ENCODE measurements at places on chromosomes 12 and 14.

DNA sequence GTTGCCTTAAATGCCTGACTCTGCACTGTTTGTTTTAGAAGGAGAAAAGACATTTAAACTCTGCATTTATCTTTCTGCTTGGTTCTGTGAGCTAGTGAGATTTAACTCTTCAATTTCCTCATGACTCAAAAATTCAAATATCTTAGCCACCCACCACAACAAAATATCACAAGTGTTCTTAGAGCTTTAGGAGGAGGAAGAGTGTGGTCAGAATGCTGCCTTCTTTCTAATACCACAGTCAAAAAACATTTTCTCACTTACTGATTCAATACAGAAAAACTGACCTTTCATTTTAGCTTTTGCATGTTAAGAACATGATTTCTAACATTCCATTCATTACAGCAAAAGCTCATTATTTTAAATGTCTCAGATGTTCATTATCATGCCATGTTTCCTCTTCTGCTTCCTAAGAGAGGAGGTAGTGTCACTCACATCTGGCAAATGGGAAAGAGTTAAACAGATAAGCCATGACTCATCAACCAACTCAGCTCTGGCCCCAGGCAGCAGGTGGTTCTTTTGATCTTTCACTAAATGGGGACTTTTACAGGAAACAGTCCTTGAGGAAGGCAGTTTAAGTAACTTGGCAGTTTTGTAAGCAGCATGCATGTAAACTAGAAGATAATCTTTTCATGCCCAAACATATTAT is 56.4 kb upstream of the RNU6-8 start:
- DNase-seq: no peak

GRCh38 chr14:92850492-92850891 is 56.4 kb downstream of the GOLGA5 start:
- DNase-seq: no peak

- peak; percentile 18 for DNase-seq
These were observed 7.7 kb upstream of the TMEM132D start for GRCh38 chr12:129911428-129912049.

DNA sequence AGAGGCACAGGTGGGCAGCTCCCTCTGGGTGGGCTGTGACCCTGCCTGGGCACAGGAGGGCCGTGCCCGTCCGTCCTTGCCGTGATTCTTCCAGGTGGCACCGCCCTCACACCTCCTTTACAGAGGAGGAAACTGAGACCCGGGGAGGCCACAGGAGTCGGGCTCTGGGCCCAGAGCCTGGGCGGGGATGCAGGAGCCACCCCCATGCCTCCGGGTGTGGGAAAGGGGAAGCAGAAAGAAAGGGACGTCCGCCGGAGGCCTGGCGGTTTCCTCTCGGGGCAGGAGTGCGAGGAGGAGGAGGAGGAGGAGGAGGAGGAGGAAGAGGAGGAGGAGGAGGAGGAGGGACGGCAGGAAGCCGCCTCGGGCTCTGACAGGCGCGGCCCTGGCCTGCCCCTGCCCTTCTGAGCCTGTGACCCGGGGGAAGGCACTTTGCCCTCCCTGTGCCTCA is 23.0 kb downstream of the SH2B3 start:
- DNase-seq: no peak

DNA sequence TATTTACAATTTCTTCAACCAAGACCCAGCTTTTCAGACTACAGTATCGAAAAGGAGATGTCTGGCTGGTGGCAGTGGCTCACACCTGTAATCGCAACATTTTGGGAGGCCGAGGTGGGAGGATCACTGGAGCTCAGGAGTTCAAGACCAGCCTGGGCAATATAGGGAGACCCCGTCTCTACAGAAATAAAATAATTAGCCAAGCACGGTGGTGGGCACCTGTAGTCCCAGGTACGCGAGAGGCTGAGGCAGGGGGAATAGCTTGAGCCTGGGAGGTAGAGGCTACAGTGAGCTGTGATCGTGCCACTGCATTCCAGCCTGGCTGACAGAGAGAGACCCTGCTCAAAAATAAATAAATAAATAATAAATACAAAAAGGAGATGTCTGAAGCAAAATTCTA is 530.5 kb downstream of the BCL11B start:
- no peak for DNase-seq

DNA sequence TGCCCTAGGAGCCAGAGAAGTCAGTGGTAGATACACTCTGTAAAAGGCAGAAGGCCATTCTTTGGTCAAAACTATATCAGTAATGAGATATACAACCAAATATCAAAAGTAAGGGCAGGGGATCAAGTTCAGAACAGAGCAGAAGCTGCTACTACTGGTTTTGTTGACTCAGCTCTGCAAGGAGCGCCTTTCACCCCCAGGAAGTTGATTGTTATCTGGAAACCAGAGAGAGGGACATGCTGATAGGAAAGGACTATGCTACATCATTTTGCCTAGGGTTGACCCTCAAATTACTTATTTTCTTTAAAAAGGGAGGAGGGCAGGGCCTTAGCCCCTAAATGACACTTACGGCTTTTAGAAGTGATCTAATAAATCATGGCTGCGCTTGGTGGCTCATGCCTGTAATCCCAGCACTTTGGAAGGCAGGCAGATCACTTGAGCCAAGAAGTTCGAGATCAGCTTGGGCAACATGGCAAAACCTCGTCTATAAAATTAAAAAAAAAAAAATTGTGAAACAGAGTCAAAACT is 194.0 kb downstream of the KLHL28 start:
- DNase-seq: no peak

- no peak for DNase-seq
These were observed 435.0 kb downstream of the NELL2 start for GRCh38 chr12:44441155-44441554.

DNA sequence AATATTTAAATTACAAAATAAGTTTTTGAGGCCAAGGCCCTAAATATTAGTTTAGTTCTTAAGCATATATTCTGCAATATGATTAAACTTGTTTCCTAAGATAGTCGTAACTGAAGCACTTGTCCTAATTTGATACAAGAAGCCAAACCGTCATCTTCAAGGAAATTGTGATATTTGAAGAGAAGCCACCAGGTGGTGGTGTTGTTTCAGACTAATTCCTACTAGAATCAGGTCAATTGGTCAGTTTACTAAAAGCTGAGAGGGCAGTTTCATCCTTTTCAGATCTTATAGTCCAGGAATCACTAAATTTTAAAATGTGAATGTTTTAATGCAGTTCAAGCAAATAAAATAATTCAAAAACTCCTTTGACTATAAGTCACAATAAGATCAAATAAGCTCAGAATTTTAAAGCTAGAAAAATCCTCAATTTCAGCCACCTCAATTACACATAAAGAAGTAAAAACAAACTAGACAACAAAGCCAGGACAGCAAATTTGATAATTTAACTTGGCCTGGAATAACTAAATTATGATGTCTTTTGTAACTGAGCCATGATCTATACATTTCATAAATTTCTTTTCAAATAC is 7.1 kb upstream of the ARL1 start:
- DNase-seq: no peak

DNA sequence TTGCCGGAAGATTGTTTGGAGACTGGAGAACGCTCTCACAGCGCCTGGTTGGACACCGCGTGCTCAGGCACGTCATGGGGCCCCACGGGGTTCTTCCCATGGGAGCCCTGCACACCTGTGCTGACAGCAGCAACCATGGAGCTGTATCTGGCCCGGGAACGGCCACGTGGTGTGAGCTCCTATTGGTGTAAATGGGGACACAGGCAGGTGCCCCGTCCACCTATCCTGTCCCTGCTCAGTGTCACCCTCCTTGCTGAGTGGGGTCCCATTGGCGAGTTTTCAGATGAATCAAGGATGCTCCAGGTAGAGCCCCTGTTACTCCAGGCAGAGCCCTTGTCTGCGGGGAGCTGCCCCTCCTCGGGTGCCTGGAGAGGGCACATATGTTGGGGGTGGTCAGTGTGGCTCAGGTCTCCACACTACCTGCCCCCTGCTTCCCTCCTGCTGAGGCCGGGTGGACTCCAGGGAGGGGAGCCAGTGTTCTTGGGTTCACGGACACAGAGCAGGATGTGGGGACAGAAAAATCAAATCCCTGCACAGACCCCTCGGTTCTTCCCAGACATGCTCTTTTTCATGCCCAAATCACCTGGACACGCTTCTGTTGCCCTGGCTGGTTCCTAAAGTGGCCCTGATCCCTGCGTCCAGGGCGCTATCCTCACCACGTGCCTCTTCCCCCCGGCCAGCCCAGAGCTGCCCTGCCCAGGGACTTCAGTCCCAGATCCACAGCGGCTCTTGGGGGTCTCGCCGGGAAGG is 250.1 kb downstream of the ADGRD1 start:
- DNase-seq: no peak

- DNase-seq: no peak
These were observed 203.1 kb upstream of the PPFIA2 start for GRCh38 chr12:81962126-81962856.

GRCh38 chr14:39015964-39016577 is 87.0 kb downstream of the SEC23A start:
- DNase-seq: no peak

DNA sequence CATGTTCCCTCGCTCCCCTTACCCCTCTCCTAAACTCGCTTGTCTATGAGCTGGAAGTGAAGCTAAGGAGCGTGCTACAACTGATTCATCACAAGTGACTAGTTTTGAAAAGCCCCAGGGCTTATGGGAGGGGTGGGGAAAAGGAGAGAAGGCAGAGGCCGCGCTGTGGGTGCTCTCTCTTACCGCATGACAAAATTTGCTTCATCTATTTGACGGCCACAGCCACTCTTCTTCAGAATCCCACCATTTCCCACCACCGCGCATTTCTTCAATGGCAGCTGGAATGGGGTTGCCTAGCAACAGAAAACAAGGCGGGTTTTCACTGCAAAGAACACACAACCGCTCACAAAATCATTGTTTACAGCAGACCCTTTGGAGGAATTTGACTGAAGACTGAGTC is 79.4 kb downstream of the ST8SIA1 start:
- DNase-seq: no peak

GRCh38 chr14:29918981-29919380 is 8.7 kb downstream of the PRKD1 start:
- no peak for DNase-seq

- DNase-seq: no peak
These were observed 29.5 kb upstream of the RPLP0 start for GRCh38 chr12:120230326-120230973.

GRCh38 chr12:1491983-1492697 is 102.2 kb downstream of the FBXL14 start:
- DNase-seq: no peak

DNA sequence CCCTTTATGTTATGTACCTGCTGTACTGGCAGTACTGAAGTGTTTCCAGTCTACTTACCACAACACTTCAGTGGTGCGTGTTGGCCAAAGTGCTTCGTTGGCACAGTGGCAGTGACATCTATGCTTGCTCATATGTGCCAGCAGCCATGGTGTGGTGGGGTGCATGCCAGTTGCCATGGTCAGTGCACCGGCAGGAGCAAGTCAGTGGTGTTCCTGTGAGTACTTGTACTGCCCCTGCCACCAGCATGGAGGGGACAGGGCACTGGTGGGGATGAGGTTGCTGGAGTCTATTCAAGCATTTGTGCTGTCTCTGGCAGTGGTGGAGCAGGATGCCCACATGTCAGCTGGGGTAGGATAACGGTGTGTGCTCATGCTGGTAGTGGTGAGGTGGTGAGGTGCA is 800.0 kb downstream of the TRHDE start:
- no peak for DNase-seq

- no peak for DNase-seq
These were observed 9.1 kb downstream of the ADSS1 start for GRCh38 chr14:104732931-104733681.

- no peak for DNase-seq
These were observed 3.4 kb upstream of the KRT80 start for GRCh38 chr12:52195065-52195730.

GRCh38 chr14:95068080-95068479 is 89.2 kb downstream of the DICER1 start:
- no peak for DNase-seq

DNA sequence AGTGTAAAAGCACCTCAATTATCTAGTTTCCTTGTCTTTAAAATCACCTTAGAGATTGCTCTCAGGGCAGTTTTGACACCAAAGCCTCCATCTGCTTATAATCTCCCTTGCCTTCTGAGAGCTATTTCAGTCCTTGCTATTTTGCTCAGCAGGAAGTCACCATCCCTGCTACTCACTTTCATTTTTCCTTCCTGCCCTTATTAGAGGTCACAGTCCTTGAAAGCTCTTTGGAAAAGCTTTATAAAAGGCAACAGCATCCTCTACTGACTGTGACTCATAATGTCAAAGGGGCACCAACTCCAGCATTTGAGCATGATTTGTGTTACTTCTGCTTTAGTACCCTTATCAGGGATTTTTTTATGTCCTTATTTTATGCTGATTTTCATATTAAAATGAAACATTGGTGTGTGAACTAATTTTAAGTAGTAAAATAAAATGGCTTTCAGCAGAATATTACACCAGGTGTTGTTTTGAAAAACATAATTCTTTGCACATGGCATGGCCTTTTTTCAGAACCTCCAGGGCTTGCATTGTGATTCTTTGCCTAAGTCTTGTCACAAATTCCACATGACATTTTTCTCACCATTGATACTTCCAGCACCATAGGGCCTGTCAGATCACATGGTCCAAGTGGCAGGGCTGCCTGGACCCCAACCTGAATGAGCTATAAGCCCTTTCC is 213.0 kb downstream of the ADAMTS20 start:
- no peak for DNase-seq

DNA sequence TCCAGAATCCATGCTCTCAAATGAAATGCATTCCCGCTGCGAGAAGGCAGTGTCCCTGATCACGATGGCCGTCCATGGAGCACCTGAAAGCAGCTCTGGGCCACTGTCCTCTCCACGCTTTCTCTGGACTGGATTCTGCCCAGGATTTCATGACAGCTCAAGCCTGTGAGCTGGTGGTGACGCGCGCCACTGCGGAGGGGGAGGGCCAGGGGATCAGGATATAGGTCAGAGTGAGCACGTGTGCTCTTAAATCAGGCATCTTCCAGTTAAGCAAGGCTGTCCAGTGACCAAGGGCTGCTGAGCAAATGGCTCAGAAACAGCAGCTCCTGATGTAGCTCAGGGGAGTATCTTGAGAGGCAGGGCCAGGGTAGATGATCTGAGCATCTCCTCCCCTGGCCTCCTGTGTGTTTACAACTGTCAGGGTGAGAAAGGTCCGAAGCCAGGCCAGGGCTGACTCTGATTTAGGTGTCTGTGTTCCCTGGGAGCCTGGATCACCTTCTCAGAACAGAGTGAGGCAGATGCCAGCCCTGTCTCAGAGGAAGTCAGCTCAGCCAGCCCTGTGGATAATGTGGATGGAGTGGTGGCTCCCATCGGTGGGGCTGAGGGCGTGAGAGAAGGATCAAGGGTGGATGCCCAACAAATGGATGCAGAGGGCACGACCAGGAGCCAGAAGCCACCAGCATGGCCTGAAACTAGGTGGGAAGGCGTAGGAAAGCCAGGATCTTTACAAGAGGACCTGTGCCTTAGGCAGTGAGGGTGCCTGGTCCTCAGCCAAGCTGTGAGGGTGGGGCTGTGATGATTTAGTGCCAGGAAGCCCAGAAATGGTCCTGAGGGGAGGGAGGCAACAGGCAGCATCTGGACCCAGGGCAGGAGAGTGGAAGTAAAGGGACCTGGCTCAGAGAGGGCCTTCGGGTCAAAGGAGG is 55.3 kb downstream of the ELK3 start:
- DNase-seq: no peak

GRCh38 chr12:31749024-31749704 is 20.3 kb upstream of the AMN1 start:
- peak; percentile 55 for DNase-seq

GRCh38 chr12:50218386-50218785 is 51.2 kb upstream of the CERS5 start:
- DNase-seq: no peak

Measured in stimulated activated CD4-positive, alpha-beta T cell treated with anti-CD3 and anti-CD28 coated beads, Interleukin-2, amount 100 ng/mL, for 48 hours (primary cell).